ENCODE measurements at places on chromosomes 1 and 21. TPM values are rescaled to one million over a fixed set of nuclear protein-coding genes. Genes with fewer than 3 reads are reported as not detected.

GSTM5 gene
- 0.09 TPM for total RNA-seq

PDE9A gene
- total RNA-seq = 0.38 TPM

CLIC6 gene
- not detected for total RNA-seq

GUCA2A gene
- not detected for total RNA-seq

DISP3 gene
- total RNA-seq = 0.09 TPM

KRTAP22-1 gene
- not detected for total RNA-seq

IL22RA1 gene
- total RNA-seq = under 0.01 TPM

VAMP4 gene
- total RNA-seq = 5.4 TPM

Data from endothelial cell of coronary artery (primary cell).